Ovary (tissue), 10 donors: ENCODE measurements at places on chromosomes 12 and 14. TPM values are rescaled to one million over a fixed set of nuclear protein-coding genes. Genes with fewer than 3 reads are reported as not detected.

PIK3C2G gene
- total RNA-seq: 0.07 TPM

CACNA2D4 gene
- 3.2 TPM for total RNA-seq

OR6C2 gene
- not detected for total RNA-seq

GRCh38 chr14:78782551-78782950 is 612.4 kb downstream of the NRXN3 start:
- H3K4me1 ChIP-seq: no peaks in the 10 kb centered on the region
- H3K4me3 ChIP-seq: no peak overlapping the region
- H3K27ac ChIP-seq: no peak overlapping the region
- H3K36me3 ChIP-seq: no peaks in the 10 kb centered on the region

DNA sequence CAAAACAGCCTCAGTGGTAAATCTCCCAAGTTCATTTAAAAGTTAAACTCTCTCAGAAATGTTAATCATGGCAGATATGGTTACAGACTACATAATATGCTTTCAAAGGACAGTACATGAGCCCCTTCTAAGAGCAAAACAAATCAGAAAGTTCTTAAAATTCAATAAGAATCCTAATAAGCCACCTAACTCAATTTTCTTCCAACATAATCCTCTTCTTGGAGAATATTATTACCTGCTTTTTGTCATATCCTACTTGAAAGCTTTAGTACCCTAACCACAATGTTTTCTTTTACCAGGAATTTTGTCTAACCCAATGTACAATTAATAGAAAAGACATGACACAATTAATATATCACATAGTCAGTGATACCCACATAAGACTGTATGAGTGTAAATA is 236.5 kb upstream of the ATP2B1 start:
- H3K4me1 ChIP-seq: peaks cover 2% of the 10 kb centered on the region
- no peaks in the 10 kb centered on the region for H3K27me3 ChIP-seq
- DNase-seq: no peak
- H3K36me3 ChIP-seq: no peaks in the 10 kb centered on the region
- no peak overlapping the region for H3K4me3 ChIP-seq

GRCh38 chr14:101226603-101227425 is 323.3 kb upstream of the RTL1 start:
- no peak overlapping the region for H3K27ac ChIP-seq
- H3K4me3 ChIP-seq: no peak overlapping the region

- no peaks in the 10 kb centered on the region for H3K4me1 ChIP-seq
- H3K27me3 ChIP-seq: no peaks in the 10 kb centered on the region
- H3K27ac ChIP-seq: no peak overlapping the region
- no peaks in the 10 kb centered on the region for H3K36me3 ChIP-seq
- DNase-seq: no peak
Measured at GRCh38 chr12:29655861-29656260, 127.9 kb downstream of the TMTC1 start.

GRCh38 chr14:92924247-92924646 is 1.3 kb downstream of the CHGA start:
- H3K27me3 ChIP-seq: no peaks in the 10 kb centered on the region
- H3K4me3 ChIP-seq: no peak overlapping the region
- no peak for DNase-seq
- H3K27ac ChIP-seq: no peak overlapping the region
